GM13977 (cell line): ENCODE measurements at places on chromosomes 3 and 15.

- no peak for DNase-seq
Observed at GRCh38 chr3:114846252-114846651, 300.8 kb downstream of the ZBTB20 start.

DNA sequence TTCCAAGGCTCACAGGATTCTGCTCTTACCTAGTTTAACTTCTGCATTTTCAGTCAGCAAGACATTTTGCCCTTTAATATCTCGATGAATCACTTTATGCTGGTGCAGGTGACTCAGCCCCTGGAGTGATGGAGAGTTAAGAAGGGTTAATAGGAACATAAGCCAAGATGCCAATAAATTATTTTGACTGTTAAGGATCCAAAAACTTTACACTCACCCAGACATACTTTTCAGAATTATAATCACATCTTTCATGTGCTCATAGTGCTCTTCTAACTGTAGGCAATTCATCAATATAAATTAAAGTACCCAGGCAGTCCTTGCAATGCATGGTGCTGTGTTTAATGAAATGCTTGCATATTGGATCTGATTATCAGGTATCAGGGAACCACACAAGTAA lies 164.1 kb upstream of the SLC2A2 start:
- no peak for DNase-seq

DNA sequence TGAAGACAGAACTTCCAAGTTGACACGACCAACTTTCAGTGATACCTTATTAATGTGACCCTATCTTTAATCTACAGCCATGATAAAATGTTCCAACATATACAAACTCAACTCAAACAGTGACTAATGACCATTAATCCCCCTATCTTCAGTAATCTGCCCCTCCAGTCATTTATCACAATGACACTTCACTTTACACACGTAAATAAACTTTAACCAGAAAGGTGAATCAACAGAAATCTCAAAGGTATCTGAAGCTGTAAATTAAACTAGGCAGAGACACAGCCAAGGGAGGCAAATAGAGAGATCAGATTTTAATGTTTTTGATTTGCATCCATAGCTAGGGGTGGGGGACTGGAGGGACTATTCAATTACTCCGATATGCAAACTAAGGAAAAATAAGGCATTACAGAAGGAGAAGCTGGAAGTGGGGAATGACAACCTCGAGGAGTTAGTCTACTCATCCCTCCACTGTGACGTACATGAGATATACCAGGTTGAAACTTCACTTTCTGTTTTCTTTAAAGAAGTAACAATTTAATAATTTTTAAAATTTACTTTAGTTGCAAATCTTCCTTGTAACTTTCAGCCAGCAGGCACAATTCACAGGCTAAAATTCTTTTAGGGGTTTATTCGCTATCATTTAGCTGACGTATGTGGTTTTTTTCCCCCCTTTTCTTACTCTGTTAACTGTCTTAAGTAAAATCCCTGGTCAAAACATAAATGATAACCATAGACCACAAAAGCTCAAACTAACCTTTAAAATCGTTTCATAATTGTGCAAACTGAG lies 751.0 kb downstream of the ROBO1 start:
- DNase-seq, result no peak

DNA sequence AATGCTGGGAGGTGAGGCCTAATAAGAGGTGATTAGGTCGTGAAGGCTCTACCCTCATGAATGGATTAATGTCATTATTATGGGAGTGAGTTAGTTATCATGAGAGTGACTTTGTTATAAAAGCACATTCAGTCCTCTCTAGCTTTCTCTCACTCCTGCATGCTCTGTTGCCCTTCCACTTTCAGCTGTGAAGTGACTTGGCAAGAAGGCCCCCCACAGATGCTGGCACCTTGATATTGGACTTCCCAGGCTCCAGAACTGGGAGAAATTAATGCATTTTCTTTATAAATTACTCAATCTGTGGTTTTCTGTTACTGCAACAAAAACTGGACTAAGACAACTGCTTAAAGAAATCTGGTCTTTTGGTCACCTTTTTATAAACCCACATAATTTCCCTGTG lies 144.3 kb downstream of the FBN1 start:
- DNase-seq, result peak; percentile 17

DNA sequence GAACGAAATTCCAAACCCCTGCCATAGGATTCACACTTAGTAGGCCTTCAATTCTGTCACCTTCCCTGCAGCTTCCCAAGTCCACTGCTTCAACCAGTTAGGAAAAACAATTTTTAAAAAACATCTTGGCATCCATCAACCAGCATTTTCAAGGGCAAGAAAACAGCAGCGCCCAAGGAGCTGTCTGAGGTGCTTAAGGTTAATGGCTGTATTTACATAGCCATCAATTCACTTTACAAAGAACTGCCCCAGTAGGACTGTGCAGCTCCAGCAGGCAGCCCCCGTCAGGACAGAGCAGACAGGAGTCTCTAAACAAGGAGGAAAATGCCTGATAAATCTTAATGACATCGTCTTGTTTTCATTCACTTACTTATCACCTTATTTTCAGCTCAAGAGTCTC lies 13.3 kb downstream of the TAFA4 start:
- no peak for DNase-seq

GRCh38 chr15:54388746-54389145 lies 410.5 kb downstream of the UNC13C start:
- DNase-seq, result no peak

DNA sequence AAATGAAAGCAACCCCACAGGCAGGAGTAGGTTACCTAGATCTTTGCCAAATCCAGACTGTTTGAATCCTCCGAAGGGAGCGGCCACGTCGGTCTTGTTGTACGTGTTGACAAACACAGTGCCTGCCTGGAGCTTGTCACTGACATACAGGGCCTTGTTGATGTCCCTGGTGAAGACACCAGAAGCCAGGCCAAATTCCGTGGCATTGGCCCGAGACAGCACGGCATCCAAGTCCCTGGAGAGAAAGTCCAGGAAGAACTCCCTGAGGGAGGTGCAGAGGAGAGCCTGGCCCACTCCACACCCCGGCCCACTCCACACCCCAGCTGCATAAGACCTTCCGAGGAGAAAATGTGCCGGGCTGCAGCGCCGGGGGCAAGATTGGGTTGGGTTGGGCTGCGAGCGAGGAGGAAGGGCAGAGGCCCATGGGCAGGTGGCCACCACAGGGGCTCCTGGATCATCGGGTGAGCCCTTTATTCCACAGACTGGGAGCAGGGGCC lies 21.8 kb upstream of the SLC41A3 start:
- DNase-seq, result no peak
